ENCODE measurements at places on chromosomes 7 and 10.

DNA sequence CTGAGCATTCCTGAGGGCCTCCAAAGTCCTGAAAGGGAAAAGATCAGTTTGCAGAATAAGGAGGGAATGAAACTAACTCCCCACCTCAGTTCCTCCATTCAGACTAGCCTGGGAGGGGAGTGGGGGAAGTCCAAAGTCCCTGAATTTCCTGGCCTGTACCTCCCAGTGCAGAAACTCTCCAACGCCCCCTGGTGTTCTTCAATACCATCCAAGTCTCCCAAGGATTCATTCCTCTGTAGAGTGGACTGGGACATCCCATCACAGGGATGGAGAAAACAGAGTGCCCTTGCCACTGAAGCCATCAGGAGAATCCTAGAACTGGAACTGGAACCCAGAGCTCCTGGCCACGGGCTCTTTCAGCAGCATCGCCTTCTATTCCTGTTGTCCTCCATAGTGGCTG lies 1.6 kb upstream of the COL13A1 start:
- peak; percentile 48 for DNase-seq

- DNase-seq, result no peak
Observed at GRCh38 chr7:44769376-44769775, 20.7 kb downstream of the ZMIZ2 start.

GRCh38 chr7:123210986-123211385 lies 11.2 kb upstream of the SLC13A1 start:
- no peak for DNase-seq

DNA sequence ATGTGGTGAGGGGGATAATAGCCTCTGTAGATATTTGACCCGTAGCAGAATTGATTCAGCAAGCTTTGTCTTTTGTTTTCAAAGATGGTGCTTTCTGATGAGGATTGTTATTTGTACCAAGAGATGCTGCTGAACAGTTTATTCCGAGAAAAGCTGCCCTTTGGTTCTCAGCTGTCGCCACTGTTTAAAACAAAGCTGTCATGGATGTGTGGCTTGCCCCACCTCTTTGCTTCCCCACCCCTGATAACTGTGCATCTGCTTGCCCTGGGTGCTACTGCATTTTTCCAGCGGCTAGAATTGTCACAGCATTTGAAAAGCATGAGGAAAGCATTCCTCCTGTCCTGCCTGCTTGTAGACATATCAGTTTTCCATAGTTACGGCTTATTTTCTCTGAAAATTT lies 226.9 kb upstream of the CSTF2T start:
- DNase-seq, result no peak

- no peak for DNase-seq
Observed at GRCh38 chr10:75967491-75967890, 536.1 kb downstream of the LRMDA start.

DNA sequence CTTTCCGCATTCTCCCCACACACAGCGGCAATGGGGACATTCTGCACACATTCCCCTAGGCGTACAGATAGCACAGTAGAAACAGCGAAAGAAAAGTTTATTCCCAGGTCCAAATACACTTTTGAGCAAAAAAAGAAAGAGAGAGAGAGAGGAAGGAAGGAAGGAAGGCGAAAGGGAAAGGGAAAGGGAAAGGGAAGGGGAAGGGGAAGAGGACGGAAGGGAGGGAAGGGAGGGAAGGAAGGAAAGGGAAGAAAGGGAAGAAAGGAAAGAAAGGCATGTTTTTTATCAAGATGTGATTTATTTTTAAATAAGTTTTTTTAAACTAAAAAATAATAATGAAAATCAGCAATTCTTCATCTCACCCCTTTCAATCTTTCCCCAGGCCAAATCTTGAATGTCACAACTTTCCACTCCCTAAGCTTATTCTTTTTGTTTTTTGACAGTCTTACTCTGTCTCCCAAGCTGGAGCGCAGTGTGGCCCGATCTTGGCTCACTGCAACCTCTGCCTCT lies 281.7 kb downstream of the SKIDA1 start:
- DNase-seq, result no peak

GRCh38 chr7:63023182-63023787 lies 975.4 kb upstream of the ZNF722 start:
- DNase-seq, result no peak

DNA sequence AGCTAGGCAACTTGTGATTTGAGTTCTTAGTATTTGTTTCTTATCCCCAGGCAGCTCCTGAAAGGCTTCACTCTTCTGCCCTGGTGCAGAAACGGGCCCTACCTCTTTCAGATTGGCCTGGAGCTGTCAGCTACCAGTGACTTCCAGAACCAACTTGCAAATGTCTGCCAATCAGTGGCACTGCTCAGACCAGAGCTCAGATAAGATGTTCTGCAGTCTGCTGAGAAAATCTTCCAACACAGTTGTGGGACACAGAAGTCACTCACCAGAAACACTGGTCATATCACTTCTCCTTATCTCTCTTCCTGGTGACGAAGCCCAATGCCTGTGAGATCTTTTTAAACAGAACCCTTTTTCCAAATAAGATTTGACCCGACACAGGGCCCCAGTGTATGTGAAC lies 81.9 kb upstream of the DUSP5 start:
- DNase-seq, result no peak

GRCh38 chr10:132722394-132723329 lies 63.3 kb downstream of the NKX6-2 start:
- DNase-seq, result no peak

- DNase-seq, result no peak
Observed at GRCh38 chr7:157246052-157246451, 90.8 kb upstream of the DNAJB6 start.

DNA sequence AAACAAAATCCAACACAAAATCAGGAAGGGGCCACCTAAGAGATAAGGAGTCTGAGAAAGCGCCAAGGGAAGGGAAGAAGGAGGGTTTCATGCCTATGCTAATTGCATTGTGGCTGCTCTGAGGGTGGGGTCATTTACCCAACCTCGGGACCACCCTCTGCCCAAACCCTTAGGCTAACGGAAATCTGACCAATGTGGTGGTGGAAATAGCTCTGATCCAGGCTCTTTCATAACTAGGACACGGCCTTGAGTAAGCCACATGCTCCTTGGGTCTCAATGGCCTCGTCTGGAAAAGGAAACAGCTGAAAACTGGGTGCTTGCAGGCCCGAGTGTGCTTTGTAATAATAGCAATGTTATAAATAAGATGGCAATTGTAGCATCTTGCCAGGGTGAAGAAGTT lies 14.9 kb upstream of the SRGN start:
- DNase-seq, result no peak

- peak; percentile 77 for DNase-seq
Observed at GRCh38 chr7:17965603-17966002, 25.3 kb upstream of the SNX13 start.

GRCh38 chr10:21524526-21525366 lies 736 bp downstream of the SKIDA1 start:
- peak; percentile 26 for DNase-seq

DNA sequence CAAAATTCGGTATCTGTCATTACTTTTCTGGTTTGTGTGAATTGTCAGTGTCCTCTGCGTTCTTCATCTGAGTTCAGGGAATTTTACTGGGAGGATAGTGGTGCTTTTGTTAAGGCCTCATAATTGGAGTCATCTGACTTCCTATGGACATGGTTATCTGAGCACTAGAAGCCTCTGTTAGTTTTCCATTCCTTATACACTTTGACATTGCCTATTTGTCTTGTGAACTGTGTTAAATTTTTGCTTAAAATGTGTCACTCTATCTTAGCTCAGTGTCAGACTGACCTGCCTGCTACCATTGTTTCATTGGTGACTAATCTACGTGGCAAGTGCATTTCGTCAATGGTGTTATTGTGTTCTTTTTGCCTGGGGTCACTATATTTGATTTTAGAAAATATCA lies 253.3 kb downstream of the SEMA3A start:
- DNase-seq, result no peak

- DNase-seq, result no peak
Observed at GRCh38 chr7:117114272-117114671, 161.0 kb downstream of the ST7 start.

DNA sequence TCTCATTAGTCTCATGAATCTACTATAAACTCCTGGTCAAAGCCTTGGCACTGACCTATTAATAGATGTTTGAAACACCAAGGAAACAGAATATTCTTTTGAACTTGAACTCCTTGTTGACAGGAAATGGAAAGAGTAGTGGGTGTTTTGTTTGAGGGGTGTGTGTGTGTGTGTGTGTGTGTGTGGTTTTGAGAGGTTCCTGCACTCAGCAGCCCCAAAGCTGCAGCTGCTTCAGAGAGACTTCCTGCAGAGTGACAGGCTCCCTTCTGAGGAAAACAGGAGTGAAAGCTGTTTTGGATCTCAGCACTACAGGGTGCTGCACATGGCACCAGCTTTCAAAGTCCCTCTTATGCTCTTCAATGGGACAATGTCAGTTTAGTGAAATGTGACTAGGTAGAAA lies 546.5 kb upstream of the STEAP1 start:
- no peak for DNase-seq

GRCh38 chr7:65304175-65304574 lies 69.5 kb upstream of the ZNF92 start:
- no peak for DNase-seq

DNA sequence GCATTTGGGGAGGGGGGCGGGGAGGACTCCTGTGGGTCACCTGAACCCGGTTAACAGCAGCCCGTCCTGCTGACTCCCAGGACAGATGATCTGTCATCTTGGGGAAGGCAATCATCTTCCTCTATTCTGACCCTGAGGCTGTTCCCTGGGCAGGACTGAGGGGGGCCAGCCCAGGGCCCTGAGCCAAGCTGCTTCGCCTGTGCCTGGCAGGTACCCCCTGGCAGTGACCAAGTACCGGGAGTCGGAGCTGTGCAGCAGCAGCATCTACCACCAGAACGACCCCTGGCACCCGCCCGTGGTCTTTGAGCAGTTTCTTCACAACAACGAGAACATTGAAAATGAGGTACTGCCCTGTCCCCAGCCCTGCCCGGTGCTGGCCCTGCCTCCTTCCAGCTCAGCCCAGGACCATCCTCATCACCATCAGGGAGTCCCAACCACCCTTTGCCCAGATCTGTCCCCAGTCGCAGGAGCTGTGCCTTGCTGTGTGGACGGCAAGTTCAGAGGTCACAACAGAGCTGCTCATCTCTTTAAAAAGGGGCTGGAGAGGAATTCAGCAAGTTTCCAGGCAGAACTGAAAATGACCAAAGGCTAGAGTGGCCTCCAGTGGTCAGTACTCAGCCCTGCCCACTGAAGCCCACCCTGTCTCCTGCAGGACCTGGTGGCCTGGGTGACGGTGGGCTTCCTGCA lies 8.1 kb downstream of the AOC1 start:
- no peak for DNase-seq

- no peak for DNase-seq
Observed at GRCh38 chr7:118801366-118801765, 576.9 kb downstream of the ANKRD7 start.

- DNase-seq, result peak; percentile 99
Observed at GRCh38 chr7:101126651-101127459, at the start of gene SERPINE1. TSS of gene SERPINE1 (plus strand) at chr7:101127104. CDS start at chr7:101128394, 1,290 bp downstream.

DNA sequence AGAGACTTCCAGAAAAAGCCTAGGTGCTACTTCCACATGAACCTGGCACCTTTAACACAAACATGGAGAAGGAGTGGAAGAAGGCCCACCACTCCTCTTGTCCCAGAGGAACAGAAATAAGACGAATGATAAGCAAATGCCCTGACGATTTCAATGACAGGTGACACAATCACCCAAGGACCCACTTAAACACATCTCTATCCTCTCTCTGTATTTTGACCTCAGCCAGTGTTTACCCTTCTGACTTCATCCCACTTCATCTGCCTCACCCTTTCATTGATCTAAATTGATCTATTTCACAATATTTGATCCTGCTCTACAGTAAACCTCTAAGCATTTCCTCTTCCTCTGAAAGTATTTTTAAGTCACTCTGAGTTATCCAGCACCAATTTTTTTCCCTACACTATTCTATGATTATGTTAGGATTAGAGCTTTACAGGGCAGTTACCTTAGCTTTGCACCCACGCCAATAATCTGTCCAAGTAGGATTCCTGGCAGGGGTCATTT lies 9.1 kb downstream of the GOT1 start:
- DNase-seq, result no peak

DNA sequence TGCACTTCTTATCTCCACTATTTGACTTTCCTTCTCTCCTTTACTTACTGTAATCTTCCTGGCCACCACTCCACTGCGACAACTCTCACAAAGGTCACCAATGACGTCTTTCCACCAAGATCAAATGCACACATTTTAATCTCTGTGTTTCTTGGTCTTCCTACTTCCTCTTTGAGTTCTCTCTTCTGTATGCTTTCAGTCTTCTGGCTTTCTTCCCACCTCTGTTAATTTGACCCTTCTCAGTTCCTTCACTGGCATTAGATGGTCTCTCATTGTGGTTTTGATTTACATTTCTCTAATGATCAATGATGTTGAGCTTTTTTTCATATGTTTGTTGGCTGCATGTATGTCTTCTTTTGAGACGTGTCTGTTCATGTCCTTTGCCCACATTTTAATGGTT lies 31.9 kb downstream of the FAM107B start:
- DNase-seq, result no peak

DNA sequence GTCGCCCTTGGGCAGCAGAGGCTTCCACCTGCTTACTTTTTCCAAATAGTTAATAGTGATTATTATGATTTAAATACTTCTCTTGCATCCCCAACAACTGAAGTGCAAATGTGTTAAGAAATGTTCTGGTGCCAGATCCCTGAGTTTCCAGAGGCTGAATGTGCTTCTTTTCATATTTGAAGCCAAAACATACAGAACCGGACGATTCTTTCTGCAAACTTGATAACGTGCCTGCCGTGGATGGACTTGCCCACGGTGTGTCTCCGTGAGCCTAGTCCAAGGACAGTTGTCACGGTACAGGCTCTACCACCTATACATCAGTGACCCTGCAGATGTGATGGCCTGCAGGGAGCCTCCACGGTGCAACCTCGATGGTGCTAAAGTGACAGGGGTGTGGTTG lies 198.6 kb upstream of the LYZL2 start:
- no peak for DNase-seq

Measured in mammary epithelial cell (primary cell).